ENCODE measurements at places on chromosomes 7 and 10. TPM values are rescaled to one million over a fixed set of nuclear protein-coding genes. Genes with fewer than 3 reads are reported as not detected.

GIMAP7 gene
- total RNA-seq: 100 TPM

FAM237B gene
- total RNA-seq: not detected

SPDYE2 gene
- 0.61 TPM for total RNA-seq

NEUROD6 gene
- total RNA-seq: not detected

GRCh38 chr10:130425881-130426435, 289.8 kb downstream of the GLRX3 start:
- no peak for DNase-seq

- DNase-seq: no peak
These were observed 239.0 kb downstream of the DNAJB9 start for GRCh38 chr7:108808549-108809266.

GRCh38 chr10:110336111-110336721, 31.5 kb upstream of the SMNDC1 start:
- DNase-seq: no peak

DNA sequence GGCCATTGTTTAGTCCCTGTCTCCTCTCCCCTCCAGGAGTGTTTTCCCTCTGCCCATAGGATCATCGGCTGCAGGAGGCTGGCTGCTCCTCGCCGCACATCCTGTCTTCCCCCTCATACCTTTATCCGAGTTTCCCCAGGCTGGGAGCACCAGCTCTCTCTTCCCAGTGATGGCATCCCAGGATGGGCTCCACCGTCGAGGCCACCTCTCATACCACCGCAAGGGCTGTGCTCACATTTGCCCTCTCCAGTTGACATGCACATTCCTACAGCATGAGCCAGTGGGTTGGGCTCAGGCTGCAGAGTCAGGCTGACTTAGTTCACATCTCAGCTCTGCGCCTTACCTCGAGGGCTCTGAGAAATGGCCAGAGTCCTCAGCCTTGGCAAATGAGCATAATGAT, 12.1 kb downstream of the HKDC1 start:
- DNase-seq: no peak

GRCh38 chr7:31646942-31647341, 40.1 kb upstream of the PPP1R17 start:
- no peak for DNase-seq

GRCh38 chr10:133294189-133294588, 14.5 kb downstream of the TUBGCP2 start:
- DNase-seq: no peak

DNA sequence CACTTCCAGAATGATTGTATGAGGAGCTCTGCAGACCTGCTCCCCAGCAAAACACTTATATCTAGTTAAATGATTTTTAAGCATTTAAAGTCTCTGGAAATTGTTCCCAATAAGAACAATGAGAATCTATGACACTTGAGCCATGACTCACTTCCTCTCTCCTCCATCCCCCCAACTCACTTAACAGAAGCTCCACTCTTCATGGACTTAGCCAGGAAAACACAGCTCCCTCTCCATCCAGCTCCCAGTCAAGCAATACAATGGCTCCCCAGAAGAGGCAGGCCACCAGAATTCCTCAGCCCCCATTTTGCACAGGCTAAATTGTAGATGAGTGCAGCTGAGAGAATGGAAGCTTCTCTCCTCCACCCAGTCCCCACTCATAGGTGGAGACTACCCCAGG, 27.0 kb downstream of the AOC1 start:
- no peak for DNase-seq

- no peak for DNase-seq
These were observed 1588.8 kb downstream of the REEP3 start for GRCh38 chr10:65110009-65110408.

DNA sequence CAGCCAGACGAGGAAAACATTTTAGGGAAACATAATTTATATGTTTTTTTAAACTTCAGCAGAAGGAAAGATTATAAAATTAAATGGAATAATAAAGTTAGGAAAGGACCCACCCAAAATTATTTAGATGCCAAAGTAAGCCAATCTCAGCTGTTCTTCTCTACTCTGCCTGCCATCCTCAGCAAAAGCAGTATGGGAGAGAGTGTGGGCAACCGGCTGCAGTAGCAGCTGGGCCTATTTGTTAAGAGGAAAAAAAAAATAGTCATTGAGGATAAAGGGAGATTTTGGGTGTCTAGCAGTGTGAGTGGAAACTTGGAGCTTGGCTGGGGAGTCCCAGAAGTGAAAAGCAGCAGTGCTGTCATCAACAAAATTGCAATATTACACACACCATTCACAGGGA, 15.4 kb downstream of the SEMA3E start:
- no peak for DNase-seq

Measured in natural killer cell (primary cell).